ENCODE measurements at places on chromosomes 11 and 22.

DNA sequence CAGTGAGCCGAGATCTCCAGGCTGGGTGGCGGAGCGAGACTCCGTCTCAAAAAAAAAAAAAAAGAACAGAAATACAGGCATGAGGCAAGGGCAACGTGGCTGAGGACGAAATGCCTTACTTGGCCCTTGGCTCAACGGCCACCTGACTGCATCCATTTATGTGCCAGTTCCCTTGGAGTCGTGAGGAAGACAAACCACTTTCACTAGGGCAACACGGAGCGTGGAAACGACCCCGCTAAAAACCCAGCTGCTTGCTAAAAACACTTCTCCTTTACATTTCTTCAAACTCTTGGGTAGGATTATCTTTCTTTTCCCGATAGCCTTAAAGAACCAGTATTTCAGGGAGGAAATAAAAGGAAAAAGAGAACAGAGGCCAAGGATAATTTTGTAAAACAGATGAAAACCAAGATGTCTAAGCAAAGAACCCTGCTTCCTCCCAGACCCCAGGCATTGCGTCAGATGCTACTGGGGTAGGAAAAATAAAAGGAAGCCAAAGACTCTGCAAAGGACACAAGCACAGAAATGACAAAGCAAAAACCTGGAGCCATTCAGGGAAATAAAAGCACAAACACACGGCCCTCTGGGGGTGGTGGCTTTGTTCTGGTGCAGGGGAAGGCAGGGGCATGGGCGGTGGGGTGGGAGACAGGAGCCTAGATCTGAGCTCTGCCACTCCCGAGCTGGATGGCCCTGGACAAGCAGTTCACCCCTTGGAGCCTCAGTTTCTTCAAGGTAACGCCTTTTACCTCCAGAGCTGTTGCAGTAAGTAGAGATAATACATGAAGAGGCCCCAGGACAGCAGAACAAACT, 37.0 kb downstream of the PC start:
- DNase-seq = no peak

GRCh38 chr11:118666371-118666770, 13.1 kb downstream of the TREH start:
- DNase-seq = no peak

GRCh38 chr11:38948392-38948791, 2350.4 kb upstream of the RAG2 start:
- DNase-seq = no peak

DNA sequence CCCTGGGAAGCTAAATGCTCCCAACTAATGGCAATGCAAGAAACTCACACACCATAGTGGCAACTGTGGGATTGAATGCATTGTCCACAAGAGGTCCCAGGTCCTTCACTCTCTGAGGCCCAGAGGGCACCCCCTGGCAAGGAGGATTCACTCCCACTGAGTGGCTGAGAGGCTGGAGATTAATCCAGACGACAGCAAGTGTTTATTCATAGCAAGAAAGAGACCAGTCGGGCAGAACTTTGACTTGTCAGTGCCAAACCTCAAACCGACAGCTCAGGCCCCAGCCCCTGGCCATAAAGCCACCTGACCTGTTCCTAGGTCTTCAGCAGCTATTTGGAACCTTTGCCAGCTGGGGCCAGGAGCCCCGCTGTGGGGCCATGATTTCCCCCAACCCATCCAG, 54.5 kb upstream of the MPEG1 start:
- DNase-seq = no peak

DNA sequence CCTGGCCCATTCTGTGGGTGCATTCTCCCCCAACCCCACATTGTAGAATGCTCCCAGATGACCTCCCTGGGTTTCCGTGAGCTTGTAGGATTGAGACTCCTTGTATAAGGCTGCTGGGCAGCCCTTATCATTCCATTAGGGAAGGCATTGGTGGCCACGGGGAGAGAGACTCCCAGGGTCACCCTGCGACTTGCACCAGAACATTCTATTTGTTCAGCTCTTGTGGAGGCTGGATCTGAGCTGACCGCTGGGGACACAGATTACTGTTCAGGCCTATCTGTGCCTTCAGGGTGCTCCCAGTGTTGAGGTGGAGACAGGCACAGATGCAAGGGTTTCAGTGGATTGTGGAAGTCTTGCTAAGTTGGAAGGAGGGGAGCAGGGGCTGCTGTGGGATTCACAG, 17.8 kb downstream of the MICALL1 start:
- no peak for DNase-seq

Measured in HFF-Myc (cell line).